ENCODE measurements at places on chromosomes 1 and 21.

DNA sequence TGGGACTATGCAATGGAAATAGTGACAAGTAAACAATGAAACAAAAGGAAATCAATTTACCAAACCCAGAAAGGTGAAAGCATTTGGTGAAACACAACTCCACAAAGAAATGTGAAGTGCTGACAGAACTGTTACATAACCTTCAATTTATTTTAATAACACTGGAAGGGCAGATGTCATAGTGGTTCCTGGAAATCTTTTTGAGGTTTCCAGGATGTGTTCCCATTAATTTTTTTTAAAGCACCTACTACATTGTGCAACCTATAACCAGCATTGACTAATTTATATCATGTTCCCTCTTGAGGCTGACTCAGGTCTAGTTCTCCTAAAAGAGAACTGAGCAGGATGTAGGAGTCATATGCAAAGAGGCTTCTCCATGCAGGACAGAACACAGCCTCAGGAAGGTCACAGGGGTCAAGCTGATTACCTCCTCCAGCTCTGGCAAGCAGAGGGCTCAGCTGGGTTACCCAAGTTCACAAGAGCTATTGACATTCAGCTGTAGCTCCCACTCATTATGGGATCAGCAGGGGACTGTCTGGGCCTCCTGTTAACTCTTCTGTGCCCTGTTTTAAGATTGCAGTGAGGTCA is 157.1 kb upstream of the NRIP1 start:
- peak; percentile 41 for DNase-seq

DNA sequence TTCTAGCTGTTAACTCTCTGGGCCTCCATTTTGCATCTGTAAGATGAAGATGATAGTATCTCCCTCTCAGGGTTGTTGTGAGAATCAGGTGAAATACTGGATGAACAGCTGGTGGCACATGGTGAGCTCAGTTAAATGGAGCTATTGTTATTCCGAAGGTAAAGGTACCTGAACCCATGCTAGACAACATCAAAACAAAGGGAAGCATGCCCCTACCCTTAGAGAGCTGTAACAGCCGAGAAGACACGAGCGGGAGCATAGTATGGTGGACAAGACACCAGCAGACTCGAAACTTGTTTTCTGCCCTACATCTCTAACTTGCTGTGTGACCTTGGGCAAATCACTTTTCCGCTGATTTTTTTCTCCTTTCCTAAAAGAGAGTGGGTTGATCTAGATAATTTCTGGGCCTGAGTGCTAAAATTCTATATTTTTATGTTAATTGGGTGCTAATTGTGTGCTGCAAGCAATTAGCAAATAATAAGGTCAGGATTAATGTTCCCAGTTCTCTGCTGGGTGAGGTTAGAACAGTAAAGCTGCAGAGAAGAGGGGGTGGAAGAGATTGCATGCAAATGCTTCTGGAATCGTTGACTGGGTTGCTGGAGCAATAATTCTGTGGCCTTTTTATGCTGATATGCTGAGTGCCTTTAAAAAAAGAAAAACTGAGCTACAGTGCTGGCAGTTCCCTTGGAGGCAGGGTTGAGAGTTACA is 10.8 kb downstream of the TMEM200B start:
- no peak for DNase-seq

DNA sequence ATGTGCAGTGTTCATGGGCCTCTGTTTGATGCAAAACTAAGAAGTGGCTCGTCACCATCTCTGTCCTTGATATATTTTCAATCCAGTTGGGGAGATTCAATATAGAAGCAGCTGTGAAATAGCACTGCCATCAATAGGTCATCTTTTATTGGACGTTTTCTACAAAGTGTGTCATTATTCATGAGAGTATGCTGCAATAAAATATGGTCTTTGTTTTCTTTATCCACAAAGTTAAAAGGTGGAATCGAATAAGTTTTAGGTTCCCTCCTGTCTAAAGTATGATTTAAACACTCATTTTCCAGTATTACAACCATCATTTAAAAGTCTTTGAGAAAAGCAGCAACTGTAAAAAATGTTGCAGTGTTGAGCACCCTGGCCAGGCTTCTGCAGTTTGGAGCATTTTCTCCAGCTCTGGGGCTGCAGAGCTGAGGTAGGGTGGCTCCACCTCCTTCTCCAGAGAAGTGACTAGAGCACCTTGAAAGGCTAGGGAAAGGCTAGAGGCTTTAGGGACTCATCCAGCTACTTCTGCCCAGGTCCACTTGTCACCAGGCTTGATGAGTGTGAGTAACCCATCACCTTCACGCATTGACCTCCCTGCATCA is 56.5 kb upstream of the DNAH14 start:
- DNase-seq, result no peak

DNA sequence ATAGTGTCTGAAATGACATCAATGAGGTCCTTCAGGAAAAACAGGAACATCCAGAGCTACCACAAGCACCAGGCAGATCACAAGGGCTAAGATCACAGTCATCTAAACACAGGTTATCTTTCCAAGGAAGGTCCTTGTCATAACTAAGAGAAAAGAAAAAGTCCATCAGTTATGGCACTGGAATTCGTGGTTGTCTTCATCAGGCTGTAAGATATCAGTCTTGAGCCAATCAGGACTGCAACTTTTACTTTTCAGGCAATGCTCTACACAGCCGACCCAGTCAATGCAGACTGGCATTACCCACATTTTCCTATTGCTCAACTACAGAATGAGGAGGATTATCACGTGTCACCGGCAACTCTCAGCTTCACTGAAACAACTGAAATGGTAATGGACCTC is 26.4 kb downstream of the SORT1 start:
- no peak for DNase-seq

DNA sequence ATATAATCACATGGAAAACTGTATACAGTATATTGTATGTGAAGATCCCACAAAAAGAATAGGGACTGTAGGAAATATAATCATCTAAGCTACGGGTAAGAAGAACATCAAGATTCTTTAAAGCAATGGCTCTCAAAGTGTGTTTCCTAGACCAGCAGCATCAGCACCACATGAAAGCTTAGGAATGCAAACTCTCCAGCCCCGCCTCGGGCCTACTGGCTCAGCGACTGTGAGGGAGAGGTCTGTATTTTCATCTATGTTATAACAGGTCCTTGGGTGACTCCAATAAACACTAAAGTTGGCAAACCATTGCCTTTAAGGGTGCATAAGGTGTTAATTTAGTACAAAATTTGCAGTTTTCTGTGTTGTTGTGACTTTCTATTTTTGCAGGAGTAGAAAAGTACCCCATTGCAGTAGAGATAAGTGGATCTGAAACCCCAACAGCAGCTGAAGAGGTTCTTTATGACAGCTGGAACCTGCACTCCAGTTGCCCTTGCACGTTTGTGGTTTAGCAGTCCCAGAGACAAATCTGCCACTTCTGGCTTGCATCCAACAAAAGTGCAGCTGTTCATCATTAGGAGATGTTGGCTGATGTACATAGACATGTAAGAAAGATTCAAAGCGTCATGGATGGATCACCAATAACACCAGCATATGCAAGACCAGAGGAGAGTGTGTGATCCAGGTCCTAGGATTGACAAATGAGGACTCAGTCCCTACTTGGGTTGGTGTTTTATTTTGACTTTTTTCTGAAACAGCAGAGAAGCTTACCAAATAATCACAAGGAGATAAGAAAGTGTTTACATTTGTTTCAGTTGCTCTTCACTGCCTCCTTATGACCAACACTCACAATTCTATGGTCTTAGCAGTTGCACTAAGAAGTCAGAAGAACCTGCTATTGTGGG is 15.9 kb upstream of the IFNAR1 start:
- no peak for DNase-seq
